Suppressor macrophage (primary cell): ENCODE measurements at places on chromosomes 7 and 10.
A peak's percentile ranks its signal among the peaks of the same experiment; 100 is the strongest.

GRCh38 chr7:152136686-152137085 is 111.2 kb downstream of the GALNT11 start:
- DNase-seq = no peak

- no peak for DNase-seq
Observed at GRCh38 chr10:117782276-117782675, 239.7 kb downstream of the EMX2 start.

DNA sequence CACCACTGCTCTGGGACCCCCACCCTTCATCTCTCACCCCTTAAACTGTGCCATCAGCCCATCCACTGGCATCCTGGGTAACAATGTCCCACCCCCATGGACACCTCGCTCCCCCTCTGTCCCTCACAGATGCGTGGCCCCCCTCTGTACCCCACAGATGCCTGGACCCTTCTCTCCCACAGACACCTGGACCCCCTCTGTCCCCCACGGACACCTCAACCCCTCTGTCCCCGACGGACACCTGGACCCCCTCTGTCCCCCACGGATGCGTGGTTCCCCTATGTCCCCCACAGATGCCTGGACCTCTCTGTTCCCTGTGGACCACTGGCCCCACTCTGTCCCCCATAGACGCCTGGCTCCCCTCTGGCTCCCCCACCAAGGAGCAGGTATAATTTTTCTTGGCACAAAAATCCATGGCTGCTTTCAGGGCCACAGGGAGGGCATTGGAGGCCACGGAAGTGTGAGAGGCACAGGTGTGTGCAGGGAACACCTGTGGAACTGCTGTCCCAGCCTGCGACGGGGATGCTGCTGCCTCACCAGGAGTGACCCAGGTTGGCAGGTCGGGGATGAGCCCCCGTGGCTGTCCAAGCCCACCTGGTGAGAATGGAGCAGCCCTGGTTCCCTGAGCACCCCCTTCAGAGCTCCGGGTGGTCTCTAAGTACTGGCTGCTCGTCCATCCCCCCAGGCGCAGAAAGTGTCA is 193.5 kb downstream of the PTPRN2 start:
- DNase-seq = no peak

GRCh38 chr7:68529221-68529620 is 1069.1 kb upstream of the AUTS2 start:
- no peak for DNase-seq

GRCh38 chr7:4645246-4645645 is 36.8 kb upstream of the FOXK1 start:
- no peak for DNase-seq

GRCh38 chr7:33874943-33875342 is 30.4 kb upstream of the BMPER start:
- DNase-seq = no peak

DNA sequence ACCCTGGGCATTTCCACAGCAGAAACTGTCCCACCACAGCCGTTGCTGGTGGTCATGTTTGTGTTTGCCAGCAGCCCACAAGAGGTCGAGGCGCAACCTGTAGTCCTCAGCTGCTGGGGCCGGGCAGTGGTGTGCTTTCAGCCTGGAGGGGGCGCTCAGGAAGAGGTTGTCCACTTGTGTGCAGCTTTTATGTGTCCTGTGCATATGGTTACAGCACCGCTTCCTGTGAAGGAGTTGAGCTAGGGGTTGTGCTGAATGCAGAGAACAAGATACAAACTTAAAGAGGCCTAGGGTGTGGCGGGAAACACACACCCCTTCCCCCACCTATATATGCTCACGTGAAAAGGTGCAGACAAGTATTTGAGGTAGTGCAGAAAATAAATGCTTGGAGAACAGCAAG is 29.5 kb upstream of the PFKFB3 start:
- no peak for DNase-seq

DNA sequence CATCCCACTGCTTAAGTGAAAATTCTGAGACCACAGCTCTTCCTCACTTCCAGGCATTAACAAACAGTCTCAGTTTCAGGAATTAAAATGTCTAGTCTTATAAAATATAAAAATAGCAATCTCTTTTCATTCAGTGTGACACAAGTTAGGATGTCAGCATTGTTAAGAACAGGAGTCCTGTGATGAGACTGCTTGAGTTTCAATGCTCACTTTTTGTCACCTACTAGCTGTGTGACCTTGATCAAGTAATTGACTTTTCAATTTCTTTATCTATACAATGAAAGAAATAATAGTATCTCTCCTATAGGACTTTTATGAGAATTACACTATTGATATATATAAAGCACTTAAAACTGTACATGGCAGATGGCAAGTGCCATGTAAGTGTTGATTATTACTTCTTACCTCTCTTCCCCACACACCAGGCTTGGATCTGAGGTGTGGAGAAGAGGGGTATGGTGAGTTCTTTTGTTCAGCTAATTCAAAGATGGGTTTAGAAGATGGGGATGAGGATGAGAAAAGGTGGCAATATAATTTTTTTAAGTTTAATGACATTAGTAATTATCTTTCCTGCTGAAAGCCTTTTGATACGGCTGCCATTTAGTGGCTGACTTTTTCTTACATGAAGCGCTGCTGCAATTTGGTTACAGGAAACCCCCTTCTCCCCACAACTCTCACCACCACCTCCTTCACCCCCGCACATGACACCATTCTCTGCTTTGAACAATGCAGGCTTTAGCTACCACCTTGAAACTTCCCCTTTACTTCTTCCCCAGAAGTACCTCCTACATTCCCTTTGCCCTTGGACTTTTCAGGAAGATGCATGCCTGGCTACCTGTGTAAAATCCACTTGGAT is 20.8 kb upstream of the HYAL4 start:
- DNase-seq = no peak

GRCh38 chr7:68306692-68307107 is 1291.6 kb upstream of the AUTS2 start:
- no peak for DNase-seq

GRCh38 chr10:29917311-29917710 is 142.1 kb downstream of the JCAD start:
- no peak for DNase-seq

DNA sequence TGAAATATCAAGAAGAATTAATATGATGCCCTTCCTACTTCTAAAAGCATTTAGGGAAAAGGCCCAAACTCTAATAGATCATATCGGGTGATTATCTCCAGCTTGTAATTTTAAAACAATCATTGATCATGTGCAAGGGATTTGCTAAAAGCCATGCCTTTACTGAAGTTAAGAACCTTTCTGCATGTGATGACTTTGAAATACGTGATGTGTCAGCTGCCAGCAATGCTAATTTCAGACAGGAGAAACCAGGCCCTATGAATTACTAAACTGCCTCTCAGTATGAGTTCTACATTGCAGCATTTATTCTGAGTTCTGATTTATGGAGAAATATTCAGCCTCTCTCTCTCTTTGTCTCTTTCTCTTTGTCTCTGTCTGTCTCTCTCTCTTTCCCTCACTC is 203.6 kb upstream of the AKR1E2 start:
- DNase-seq = no peak

DNA sequence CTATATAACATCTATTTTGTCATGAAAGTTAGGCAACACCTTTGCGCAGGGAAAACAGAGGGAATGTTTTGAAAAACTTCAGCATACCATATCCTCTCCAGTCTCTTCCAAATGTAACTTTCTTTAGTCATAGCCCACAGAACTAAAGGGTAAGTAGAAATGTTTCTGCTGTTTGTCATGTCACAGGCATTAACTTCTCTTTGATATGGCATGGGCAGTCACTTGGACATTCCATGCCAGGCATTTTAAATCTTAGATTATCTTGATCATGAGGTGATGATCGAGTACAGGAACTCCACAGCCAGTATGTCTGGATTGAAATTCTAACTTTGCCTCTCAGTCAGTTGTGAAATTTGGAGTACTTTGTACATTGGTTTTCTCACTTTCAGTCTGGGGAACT is 27.5 kb upstream of the ETV1 start:
- no peak for DNase-seq

GRCh38 chr7:45955286-45955685 is 34.2 kb upstream of the IGFBP3 start:
- DNase-seq = no peak

DNA sequence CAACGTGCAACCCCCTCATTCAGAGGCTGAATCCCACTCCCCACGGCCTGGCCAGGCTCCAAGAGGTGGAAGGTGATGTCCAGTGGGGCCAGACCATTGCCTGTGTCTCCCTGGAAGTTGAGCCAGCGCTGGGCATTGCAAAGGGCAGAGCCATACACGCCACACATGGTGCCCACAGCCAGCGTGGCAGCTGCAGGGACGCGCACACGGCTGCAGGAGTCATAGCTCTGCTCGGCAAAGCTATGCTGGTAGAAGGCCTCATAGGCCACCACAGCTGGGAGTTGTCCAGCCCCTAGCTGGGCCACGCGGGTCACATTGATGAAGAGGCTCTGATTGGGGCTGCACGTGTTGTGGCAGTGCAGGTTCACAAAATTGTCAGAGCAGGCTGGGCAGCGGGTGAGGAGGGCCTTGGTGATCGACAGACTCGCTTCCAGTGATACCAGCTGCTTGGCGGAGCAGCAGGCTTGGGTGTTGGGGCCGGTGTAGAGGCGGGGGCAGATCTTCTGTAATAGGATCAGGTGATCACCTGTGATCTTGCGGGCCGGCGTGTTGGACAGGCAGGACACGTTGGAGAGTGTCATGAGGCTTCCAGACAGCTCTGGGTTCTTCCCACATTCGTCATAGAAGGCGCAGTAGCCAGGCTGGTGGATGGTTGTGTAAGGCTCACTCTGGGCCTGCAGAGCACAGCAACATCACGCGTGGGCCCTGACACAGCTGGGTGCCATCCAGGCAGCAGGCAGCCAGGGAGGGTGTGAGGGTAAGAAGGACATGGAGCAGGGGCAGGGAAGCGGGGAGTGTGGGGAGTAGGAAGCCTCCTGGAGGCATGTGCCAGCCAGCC is 1.2 kb downstream of the NPC1L1 start:
- DNase-seq = no peak

DNA sequence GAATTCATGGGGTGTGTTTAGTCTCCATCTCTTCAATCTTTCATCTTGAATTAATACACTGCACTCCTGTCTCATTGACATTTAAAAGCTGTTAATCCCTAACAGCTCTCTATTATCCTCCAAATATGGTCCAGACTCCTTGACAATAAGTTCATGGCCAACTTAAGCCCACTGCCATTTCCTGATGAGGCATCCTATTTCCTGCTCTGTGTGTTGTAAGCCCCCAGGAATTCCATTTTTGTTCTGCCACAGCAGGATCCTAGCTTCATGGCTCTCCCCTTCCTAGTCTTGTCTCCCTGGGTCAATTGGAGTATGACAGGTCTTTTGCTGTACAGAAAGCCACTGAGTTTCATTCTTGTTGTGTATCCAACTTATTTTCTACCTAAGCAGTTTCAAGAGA is 218.8 kb downstream of the OTUD1 start:
- DNase-seq = no peak

- DNase-seq = no peak
Observed at GRCh38 chr10:59844436-59844835, 61.9 kb downstream of the CCDC6 start.

DNA sequence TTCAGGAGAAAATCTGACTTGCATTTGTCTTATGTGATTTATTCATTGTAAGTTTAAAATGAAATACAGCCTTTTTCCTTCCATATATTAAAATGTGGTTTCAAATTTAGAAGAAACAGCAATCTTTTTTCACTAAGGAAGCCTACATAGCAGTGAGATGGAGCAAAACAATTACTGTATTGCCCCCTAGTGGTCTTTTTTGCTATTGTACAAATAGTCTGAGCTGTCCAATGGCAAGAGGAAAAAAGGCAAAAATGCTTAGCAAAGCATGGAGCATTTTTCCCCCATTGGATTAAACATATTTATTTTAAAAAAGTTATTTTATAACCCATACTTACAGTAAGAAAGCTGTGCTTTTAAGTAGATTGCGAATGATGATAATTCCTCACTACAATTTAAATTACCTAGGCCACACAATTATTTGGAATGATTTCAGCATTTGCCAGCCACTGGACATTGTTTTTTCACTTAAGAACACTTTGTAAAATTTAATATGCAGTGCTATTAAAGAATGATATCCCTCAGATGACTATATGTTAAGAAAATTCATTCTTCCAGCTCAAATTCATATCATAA is 119.5 kb downstream of the CPED1 start:
- peak; percentile 61 for DNase-seq

DNA sequence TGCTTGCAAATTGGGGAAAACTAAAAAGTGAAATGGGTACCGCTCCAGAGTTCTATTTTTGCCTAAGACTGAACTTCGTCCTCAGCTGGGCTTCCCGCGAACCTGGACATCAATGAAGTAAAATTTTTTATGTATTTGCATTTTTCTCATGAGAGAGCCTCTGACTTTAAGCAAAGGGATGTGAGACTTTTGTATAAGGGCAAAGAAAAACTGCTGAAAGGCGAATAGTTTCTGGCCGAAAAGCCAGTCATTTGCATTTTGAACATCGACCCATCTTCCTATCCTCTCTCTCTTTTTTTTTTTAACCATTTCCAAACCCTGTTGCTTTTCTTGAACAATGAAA is 573 bp downstream of the PMPCB start:
- no peak for DNase-seq

GRCh38 chr10:34151931-34152330 is 663.2 kb downstream of the PARD3 start:
- DNase-seq = no peak

- DNase-seq = no peak
Observed at GRCh38 chr10:79475119-79475653, 29.8 kb upstream of the ZCCHC24 start.

- DNase-seq = peak; percentile 53
Observed at GRCh38 chr10:71766717-71767419, 6.5 kb downstream of the VSIR start.

GRCh38 chr10:113412161-113412560 is 140.7 kb upstream of the HABP2 start:
- DNase-seq = no peak

DNA sequence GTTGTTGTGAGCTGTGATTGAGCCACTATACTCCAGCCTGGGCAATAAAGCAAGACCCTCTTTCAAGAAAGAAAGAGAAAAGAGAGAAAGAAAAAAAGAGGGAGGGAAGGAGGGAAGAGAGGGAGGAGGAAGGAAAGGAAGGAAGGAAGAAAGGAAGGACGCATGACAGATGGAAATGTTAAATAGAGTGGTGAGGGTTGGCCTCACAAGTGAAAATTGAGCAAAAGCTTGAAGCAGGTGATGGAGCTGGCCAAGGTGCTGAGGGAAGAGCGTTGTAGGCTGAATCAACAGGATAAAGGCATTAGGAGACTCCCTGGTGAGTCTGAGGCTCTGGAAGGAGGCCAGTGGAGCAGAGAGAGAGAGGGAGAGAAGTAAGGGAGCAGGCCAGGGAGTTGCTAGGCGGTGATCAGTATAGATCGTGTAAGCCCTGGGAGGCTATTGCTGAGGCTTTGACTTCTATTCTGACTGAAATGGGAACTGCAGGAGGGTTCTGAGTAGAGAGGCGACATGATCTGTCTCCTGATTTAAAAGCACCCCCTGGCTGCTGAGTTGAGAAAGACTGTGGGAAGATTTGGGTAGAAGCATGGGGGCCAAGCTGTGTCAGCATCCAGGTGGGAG is 26.5 kb upstream of the TMEM248 start:
- peak; percentile 21 for DNase-seq
